ENCODE measurements at places on chromosomes 4 and X.

DNA sequence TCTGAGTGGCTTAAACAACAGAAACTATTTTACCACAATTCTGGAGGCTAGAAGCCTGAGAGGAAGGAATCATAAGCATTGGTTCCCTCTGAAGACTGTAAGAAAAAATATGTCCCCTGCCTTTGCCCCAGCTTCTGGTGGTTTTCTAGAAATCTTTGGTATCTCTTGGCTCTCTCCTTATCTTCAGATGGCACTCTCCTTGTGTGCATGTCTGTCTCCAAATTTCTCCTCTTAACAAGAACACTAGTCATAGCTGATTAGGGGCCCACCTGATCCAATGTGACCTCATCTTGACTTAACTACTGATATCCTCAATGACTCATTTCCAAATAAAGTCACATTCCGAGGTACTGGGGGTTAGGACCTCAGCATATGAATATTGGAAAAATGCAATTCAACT lies 635.0 kb upstream of the NR3C2 start:
- DNase-seq = no peak

DNA sequence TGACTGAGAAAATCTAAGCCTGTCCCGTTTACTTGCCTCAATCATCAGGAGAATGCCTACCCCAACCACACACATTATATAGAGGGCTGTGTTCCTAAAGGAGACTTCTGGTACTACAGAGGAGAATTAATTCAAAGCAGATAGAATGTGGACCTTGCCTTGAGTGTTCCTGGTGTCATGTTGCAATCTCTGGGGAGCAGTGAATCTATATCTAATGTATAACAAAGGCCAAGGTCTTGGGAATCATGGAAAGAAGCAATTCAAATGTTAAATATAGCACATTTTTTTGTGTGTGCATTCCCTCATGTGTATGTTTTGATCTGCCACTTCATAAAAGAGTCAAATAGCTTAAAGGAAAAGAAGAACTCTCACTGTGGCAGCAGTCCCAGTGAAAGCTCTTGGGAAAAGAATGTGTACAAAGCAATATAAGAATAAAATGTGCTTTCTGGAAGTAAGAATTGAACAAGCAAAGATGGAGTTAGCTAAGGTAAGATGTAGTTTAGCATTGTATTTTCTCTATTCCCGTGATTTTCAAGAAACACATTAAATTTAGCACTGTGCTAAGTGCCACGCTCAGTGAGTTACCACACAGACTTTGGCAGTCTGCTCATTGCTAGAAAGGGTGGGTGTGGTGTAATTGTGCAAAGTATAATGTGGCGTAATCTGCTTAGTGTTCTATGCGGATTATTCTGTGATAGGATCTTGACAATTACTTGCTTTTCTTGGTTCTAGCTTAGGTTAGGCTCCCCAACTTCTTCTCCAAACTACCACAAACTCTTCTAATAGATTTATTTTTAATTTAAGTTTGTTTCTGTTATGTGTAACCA lies 13.7 kb downstream of the ADH6 start:
- no peak for DNase-seq

GRCh38 chr4:32909736-32910135 lies 2189.6 kb downstream of the PCDH7 start:
- DNase-seq = no peak

DNA sequence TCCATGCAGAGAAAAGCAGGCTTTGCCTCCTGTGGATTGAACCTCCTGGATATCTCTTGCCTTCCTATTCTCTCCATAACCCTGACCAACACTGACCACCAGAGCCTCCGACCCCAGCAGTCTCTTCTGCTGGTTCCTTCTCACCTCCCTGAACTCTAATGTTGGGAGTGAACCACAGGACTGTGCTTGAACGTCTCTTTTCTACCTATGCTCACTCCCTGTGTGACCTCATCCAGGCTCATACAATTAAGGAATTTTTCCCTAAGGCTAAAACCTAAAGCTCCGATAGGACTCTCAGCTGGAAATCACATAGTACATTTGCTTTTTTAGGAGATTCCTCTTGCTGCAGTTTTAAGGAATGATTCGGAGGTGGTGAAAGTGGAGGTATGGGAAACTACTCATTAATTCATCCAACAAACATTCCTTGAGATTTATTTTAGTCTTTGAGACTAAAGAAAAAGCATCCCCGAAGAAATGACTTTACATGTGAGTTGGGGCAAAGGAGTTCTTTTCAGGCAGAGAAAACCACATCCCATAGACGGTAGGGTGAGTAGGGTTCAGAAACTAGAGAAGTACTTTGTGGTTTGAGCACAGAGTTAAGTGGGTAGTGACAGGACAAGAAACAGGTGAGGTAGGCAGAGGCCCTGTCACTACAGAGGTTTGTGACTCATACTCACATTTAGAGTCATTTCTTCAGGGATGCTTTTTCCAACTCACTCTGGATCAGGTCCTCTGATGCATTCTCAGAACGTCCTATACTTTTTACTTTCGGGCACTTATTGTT lies 30.8 kb downstream of the NDNF start:
- DNase-seq = no peak

- DNase-seq = no peak
Measured at GRCh38 chr4:17323554-17324385, 188.1 kb downstream of the QDPR start.

DNA sequence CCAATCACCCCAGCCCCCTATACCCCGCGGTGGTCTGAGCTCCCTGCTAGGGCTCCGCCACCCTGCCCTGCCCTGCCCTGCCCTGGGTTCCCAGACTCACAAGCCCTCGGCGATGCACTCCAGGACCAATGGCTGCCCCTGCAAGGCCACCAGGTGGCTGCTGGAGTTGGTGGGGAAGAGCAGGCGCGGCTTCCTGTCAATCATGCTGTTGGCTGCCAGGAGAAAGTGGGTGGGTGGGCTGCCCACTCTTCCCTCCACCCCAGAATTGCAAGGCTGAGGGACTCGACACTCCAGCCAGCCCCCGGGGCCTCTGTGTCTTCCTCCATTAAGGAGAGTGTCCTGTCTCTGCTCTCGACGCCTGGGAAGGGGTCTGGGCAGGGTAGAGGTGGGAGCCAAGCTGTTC lies 15.7 kb downstream of the L1CAM start:
- no peak for DNase-seq

GRCh38 chr4:108377021-108377420 lies 208.3 kb upstream of the LEF1 start:
- DNase-seq = no peak

GRCh38 chr4:25253071-25253445 lies 19.2 kb downstream of the PI4K2B start:
- no peak for DNase-seq
